Kidney epithelial cell (primary cell): ENCODE measurements at places on chromosomes 3 and 15.

GRCh38 chr3:31848911-31849310 lies 132.2 kb downstream of the OSBPL10 start:
- DNase-seq: no peak

GRCh38 chr15:41581110-41581509 lies 22.1 kb downstream of the TYRO3 start:
- DNase-seq: no peak

DNA sequence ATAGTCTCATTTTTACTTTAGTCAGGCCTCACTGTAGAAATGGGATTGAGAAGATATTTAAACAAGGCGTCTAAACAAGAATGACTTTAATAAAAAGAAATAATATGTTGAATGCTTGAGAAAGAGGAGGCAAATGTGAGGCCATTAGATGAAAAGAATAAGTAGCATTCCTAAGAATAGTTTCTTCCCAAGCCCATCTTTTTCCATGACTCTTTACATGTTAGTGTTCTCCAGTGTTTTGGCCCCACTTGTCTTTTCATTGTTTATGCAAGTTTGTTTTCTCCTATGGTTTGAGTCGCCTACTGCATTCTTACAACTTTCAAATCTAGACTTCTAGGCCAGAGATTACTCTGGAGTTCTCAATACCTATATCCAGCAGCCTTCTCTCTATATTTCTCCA lies 39.0 kb downstream of the TSC22D2 start:
- DNase-seq: no peak

DNA sequence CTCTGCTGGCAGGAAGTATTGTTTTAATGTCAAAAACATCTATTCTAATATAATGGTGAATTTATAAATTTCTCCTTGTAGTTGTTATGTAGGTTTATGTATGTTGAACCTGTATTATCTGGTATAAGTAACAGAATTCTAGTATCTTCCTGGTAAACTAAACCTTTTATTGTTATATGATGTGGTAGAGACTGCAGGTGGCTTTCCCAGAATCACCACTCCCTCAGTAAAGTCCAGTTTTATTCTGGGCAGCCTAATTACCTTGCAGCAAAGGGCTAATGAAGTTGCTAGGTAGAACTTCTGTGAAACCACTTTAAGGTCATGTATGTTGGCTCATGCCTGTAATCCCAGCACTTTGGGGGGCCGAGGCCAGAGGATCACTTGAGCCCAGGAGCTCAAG lies 15.6 kb downstream of the CSNK1G1 start:
- DNase-seq: no peak

GRCh38 chr3:195548006-195548405 lies 4.9 kb upstream of the PPP1R2 start:
- no peak for DNase-seq

- no peak for DNase-seq
Measured at GRCh38 chr15:71245588-71245987, 130.3 kb downstream of the THSD4 start.

GRCh38 chr15:90101130-90101968 lies 919 bp downstream of the IDH2 start:
- DNase-seq: no peak

DNA sequence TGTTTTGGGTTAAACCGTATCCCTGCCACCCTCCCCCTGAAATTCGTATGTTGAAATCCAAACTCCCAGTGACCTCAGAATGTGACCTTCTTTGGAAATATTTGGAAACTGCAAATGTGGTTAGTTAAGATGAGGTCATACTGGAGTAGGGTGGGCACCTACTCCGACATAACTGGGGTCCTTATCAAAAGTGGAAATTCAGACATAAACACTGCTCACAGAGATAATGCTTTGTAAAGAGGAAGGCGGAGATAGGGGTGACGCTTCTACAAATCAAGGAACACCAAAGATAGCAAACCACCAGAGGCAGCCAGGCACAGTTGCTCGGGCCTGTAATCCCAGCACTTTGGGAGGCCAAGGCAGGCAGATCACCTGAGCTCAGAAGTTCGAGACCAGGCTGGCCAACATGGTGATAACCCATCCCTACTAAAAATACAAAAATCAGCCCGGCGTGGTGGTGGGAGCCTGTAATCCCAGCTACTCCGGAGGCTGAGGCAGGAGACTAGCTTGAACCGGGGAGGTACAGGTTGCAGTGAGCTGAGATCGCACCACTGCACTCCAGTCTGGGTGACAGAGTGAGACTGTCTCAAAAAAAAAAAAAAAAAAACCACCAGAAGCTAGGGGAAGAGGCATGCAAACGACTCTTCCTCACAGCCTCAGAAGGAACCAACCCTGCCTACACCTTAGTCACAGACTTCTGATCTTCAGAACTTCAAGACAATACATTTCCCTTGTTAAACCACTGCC lies 51.1 kb upstream of the CHD2 start:
- DNase-seq: no peak

DNA sequence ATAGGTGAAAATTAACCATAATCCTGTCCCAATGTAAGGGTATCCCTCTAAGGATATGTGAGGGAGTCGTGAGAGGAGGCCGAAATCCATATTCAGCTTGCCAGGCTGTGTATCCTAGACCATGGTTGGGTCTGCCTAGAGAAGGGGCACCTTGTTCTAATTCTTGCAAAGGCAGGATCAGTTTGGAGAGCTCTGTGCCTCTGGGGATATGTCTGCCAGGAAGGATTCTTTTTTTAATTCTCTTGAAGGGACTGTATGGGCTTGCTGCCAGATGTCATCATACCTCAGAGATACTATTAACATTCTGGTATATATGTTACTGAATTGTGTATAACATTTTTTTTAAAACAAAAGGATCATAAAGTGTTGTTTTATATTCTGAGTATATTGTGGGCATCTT lies 2.4 kb downstream of the ATP1B3 start:
- DNase-seq: no peak

DNA sequence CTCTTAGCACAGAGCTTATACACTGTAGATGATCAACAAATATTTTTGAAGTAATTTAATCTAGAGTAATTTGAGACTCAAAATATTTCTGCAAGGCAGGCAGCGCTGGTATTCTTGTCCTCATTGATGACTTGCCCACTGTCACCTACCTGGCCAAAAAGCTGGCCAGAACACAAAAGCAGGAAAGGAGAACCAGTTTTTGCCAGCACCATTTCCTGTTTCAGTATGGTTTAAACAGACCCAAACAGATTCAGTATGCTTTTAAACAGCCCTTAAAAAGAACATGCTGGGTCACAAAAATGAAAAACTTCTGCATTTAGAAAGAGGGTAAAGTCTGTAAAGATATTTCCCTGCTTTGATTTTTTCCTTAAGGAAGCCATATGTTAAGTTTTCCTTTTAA lies 42.3 kb upstream of the ZNF280D start:
- no peak for DNase-seq

DNA sequence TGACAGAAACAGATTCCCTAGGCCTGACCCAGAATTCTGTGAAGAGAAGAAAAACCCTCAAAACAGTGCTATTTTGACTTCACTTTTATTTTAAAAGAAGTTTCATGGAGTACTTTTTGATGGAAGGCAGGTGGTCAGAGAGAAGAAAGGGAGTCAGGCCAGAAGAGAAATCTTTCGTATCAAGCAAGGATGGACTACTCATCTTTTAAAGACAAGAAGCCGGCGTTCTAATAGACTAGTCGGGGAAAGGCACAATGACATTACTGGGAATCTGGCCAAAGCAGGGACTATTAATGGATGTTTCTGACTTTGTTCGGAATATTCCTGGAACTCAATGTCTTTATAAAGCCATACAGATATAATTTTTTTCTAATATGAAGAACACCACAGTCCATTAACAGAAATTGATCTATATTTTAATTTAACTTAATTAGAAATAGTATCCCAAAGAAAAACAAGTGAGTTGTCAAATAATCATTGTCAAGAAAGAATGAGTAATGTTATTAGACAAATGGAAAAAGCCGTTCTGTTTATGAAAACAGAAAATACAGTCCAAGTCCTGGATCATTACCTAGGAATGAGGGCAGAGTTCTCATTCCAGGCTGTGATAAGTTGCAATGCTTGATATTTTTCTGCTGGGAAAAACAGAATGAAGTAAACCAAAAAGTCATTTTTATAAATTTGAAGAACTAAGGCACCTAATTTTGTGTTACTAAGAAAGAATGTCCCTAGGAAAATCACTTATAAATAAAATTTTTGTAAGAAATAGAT lies 23.7 kb upstream of the PCOLCE2 start:
- DNase-seq: no peak

DNA sequence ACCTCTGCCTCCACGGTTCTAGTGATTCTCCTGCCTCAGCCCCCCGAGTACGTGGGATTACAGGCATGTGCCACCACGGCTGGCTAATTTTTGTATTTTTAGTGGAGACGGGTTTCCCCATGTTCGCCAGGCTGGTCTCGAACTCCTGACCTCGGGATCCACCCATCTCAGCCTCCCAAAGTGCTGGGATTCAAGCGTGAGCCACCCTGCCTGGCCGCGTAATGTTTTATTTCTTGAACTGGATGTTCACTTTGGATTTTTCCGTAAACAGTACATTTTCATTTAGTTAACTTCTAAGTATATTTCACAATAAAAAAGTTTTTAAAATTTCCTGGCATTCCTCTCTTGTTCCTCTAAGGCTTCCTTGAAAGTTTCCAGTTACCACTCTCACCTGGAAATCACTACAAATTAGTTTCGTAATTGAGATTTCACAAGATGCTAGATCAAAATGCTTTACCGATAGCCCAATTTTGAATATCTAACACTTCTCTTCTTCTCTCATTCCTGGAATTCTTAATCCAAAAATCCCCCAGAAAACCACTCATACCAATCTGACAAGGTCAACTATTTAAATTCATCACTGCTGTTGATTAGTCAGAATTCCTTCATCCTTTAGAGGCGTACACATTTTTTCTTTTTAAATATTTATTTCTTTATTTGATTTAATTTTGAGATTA lies 44.7 kb upstream of the INO80 start:
- no peak for DNase-seq

DNA sequence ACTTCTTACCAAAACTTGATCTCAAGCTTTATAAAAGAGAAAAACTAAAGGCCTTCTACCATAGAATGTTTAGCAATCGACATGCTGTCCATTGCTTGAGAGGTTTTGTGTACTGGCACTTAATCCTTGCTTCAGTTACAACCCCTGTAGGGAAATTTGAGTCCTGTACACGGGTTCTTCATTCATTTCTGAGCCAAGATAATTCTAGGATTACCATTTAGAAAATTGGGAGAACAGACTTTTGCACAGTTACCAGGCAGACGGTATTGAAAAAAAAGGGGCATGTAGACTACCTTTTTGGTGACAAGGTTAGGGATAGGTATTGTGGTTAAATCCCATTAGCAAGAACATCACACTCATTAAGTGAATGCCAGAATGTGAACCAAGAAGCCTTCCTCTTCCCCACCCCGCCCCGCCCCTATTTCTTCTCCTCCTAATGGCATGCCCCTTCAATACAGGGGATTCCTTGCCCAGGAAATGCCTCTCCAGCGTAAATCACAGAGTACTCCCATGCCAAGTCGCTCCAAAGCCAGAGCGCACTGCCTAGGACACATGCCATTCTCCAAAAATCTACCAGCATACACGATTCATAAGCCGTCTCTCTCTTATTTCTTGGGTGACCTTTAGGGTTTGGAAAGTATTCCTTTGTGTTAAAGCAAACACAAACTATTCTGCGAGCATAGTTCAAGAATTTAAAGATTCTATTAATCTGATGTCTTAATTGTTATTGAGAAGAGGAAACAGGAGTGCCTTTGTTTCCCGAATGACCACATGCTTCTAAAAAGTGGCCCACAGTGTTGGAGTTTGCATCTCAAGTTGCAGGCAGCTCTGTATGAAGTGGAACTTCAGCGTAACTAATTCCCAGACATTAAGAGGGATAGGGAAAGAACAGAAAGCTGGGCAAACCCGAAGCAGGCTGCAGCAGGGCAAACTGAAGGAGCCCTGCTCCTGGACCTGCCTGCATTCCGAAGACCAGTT lies 164.0 kb upstream of the NR2F2 start:
- DNase-seq: no peak

- peak; percentile 86 for DNase-seq
Measured at GRCh38 chr3:182027366-182027765, 315.6 kb downstream of the SOX2 start.

DNA sequence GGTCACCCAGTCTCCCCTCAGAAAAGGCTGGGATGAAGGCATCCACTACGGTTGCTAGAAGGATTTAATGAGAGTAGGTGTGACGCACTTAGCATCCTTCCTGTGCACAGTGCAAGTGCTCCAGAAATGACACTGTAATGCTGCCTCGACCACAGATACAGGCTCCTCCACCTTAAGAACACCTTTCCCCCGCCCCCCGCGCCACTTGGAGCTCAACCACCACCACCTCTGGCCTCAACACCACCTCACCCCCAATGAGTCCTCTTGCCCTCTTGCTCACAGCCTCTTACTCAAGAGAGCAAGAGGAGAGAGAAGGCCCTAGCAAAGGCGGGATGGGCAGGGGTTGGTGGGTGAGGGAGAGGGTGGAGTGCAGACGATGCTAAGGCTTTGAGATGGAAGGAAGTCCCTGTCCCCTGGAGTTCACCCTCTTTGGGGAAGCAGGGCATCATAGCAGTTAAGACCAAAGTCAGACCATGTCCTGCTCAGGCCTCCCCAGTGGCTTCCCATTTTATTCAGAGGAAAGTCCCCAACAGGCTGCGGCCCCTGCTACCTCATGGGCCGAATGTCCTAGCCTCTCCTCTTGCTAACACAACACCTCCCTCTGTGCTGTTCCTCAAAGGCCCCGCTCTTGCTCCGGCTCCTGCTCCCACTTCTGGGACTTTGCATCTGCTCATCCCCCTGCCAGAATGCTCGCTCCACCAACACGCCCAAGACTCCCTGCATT lies 8.3 kb downstream of the STARD5 start:
- no peak for DNase-seq

DNA sequence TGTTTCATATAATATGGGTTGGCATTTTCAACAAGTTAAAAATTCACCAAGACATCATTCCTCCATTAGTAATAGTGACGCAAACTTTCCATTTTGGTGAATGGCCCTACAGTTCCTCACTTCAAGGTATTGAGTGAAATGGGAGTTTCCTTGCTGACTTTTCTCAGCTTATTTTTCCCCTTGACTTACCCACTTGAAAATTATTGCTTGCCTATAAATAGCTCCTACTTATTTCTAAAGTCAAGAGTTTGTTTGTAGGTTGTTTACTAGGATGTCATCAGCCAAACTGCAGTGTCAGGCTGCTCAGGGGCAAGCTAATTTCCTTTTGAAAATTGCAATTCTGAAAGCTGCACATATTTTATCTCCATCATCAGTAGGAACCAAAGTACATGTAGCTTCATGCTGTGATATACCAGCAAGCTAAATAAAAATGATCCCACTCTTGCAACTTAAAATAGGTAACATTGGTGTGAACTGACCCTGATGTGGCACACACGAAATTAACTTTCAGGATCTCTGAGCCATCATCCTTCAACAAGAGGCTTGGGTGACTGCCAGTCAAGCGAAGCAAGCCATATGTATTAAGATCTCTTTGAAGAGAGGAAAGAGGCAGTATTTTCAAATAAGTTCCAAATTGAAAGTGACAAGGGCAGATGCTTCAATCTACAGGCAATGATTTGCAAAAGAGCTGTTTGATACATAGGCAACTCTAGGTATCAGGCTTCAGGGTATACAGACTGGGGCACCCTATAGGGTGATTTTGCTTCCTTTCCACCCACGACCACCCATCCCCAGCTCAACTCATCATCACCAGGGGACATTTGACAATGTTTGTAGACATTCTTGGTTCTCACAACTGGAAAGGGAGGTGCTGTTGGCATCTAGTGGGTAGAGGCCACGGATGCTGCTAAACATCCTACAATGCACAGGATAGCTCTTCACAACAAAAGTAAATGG lies 66.8 kb upstream of the RASGRP1 start:
- no peak for DNase-seq

- DNase-seq: no peak
Measured at GRCh38 chr15:37783290-37783689, 151.2 kb upstream of the TMCO5A start.
